ENCODE measurements at places on chromosomes 7 and 10. TPM values are rescaled to one million over a fixed set of nuclear protein-coding genes. Genes with fewer than 3 reads are reported as not detected.

DNA sequence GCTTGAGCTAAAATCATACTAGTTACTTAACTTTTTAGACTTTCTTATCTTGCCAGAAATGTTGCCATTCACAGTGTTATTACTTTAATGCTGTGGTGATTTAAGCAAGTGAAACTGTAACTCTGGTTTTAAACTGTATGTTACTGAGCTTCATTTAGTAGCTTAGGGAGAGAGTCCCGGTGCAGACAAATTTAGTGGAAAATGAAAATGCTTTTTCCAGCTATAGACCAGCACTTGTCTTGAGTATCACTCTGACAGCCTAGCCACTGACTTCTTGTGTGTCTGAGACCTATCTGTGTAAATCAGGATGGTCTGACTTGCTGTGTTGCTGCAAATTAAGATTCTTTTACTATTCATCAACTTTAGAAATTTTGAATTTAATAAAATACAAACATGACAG lies 200.8 kb downstream of the CACNB2 start:
- DNase-seq, result no peak
- no peaks in the 10 kb centered on the region for H3K4me1 ChIP-seq
- no peaks in the 10 kb centered on the region for H3K36me3 ChIP-seq
- H3K27me3 ChIP-seq, result no peaks in the 10 kb centered on the region

DNA sequence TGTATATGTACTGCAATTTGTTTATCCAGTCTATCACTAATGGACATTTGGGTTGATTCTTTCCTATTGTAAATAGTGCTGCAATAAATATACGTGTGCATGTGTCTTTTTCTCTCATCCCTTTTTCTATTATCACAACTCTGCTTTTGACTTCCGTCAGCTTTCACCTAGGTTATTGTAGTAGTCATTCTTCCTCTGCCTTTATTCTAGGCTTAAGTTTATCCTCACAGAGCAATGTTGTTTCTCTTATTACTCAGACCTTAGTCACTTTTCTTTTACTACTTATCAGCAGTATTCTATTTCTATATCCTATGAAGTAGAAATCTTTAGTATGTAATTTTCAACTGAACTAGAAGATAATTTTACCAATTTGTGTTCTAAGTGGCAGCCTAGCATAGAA lies 175.3 kb upstream of the SEMA3E start:
- H3K4me3 ChIP-seq, result no peak overlapping the region
- no peaks in the 10 kb centered on the region for H3K36me3 ChIP-seq

GRCh38 chr7:149887311-149887710 lies 13.5 kb downstream of the ATP6V0E2 start:
- H3K27me3 ChIP-seq, result no peaks in the 10 kb centered on the region
- peaks cover 11% of the 10 kb centered on the region for H3K4me1 ChIP-seq
- no peak overlapping the region for H3K4me3 ChIP-seq

- peak overlapping the region; percentile 46 for H3K27ac ChIP-seq
- no peaks in the 10 kb centered on the region for H3K27me3 ChIP-seq
- no peak overlapping the region for H3K4me3 ChIP-seq
- H3K4me1 ChIP-seq, result peaks cover 47% of the 10 kb centered on the region
- no peaks in the 10 kb centered on the region for H3K36me3 ChIP-seq
Observed at GRCh38 chr10:22683140-22683389, 31.3 kb downstream of the PIP4K2A start.

- H3K27me3 ChIP-seq, result peaks cover 6% of the 10 kb centered on the region
- no peaks in the 10 kb centered on the region for H3K36me3 ChIP-seq
- H3K4me3 ChIP-seq, result no peak overlapping the region
- no peak for DNase-seq
- peaks cover 5% of the 10 kb centered on the region for H3K4me1 ChIP-seq
Observed at GRCh38 chr10:36783400-36783799, 342.0 kb upstream of the ANKRD30A start.

DNA sequence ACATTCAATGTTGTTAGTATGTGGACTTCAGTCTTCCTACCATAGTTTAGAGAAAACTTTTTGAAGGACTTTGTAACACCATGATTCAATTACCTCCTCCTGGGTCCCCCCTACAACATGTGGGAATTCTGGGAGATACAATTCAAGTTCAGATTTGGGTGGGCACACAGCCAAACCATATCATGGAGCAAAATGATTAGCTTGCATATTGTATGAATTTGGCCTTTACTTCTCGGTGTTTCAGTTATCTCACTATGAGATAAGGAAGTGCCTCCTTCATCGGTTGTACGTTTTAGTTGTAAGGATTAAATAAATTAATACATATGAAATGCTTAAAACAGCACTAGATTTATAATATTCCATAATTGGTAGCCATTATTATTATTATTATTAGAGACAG lies 428.7 kb downstream of the EXOC4 start:
- H3K36me3 ChIP-seq, result no peaks in the 10 kb centered on the region
- no peaks in the 10 kb centered on the region for H3K27me3 ChIP-seq
- H3K27ac ChIP-seq, result no peak overlapping the region
- no peak for DNase-seq

GRCh38 chr10:81034383-81034782 lies 496.7 kb downstream of the SH2D4B start:
- H3K27me3 ChIP-seq, result no peaks in the 10 kb centered on the region
- no peak overlapping the region for H3K4me3 ChIP-seq
- DNase-seq, result no peak
- H3K36me3 ChIP-seq, result no peaks in the 10 kb centered on the region
- H3K4me1 ChIP-seq, result no peaks in the 10 kb centered on the region

The CTAGE8 gene
- not detected for total RNA-seq

The TMEM236 gene
- not detected for total RNA-seq

The SH3PXD2A gene
- 23.2 TPM for total RNA-seq

The HACD1 gene
- total RNA-seq, result 142 TPM
